NCI-H1436 (cell line): ENCODE measurements at places on chromosomes 7 and 10.

DNA sequence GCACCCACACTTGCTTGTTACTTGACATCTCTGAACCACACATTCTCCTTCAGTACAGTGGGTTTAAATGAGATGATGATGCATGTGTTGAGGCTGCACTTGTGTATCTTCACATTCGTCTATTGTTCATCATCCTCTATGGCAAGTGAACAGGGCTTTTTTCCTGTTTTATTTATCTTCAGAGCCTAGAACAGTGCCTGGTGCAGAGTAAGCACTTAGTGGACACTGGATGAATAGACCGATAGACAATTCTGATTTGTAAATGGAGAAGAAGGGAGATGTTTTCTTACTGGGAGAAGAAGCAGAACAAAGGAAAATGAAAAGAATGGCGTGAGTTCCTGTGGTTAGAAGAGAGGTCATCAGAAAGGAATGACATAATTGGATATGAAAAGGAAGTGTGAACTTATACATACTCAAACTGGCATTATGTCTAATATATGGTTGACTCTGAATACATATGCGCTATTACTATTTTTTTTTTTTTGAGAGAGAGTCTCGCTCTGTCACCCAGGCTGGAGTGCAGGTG, 99.7 kb downstream of the AVL9 start:
- DNase-seq, result no peak

- DNase-seq, result no peak
These were observed 182.6 kb upstream of the TMEM106B start for GRCh38 chr7:12028508-12028907.

DNA sequence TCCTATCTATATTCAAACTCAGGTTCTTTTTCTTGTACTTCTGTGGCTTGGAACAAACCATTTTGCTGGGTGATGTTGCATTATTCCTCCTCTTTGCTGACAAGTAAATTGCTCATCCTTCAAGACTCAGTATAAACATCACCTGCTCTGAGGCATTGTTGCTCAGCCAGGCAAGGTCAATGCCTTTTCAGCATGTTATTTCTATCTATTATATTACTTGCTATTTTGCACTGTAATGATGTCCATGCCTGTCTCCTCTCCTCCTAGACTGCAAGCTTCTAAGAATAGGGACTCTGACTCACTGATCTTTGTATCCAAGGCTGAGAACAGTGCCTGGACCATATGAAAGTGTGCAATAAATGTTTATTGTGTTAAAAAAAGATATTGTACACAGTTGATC, 293.8 kb downstream of the RNLS start:
- DNase-seq, result no peak

GRCh38 chr10:61110188-61110844, 166.3 kb upstream of the RHOBTB1 start:
- DNase-seq, result no peak

- DNase-seq, result no peak
These were observed 254.3 kb downstream of the ELFN1 start for GRCh38 chr7:1924258-1924817.

DNA sequence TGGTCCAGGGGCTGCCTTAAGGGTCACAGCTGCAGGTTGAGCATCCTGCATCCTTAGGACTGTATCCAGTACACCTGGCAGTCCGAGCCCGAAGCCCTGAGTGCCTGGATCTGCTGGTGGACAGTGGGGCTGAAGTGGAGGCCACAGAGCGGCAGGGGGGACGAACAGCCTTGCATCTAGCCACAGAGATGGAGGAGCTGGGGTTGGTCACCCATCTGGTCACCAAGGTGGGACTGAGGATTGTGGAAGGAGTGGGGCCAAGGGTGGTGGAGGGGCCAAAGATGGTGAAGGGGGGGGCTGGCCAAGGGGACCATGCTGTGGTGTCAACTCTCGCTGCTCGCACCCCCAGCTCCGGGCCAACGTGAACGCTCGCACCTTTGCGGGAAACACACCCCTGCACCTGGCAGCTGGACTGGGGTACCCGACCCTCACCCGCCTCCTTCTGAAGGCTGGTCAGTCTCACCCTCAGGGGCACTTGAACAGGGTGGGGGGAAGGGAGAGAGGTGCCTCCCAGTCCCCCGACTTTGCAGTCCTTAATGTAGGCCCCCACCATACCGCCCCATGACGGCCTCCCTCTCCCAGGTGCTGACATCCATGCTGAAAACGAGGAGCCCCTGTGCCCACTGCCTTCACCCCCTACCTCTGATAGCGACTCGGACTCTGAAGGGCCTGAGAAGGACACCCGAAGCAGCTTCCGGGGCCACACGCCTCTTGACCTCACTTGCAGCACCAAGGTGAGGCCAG, 5.3 kb downstream of the NFKB2 start:
- DNase-seq, result no peak

DNA sequence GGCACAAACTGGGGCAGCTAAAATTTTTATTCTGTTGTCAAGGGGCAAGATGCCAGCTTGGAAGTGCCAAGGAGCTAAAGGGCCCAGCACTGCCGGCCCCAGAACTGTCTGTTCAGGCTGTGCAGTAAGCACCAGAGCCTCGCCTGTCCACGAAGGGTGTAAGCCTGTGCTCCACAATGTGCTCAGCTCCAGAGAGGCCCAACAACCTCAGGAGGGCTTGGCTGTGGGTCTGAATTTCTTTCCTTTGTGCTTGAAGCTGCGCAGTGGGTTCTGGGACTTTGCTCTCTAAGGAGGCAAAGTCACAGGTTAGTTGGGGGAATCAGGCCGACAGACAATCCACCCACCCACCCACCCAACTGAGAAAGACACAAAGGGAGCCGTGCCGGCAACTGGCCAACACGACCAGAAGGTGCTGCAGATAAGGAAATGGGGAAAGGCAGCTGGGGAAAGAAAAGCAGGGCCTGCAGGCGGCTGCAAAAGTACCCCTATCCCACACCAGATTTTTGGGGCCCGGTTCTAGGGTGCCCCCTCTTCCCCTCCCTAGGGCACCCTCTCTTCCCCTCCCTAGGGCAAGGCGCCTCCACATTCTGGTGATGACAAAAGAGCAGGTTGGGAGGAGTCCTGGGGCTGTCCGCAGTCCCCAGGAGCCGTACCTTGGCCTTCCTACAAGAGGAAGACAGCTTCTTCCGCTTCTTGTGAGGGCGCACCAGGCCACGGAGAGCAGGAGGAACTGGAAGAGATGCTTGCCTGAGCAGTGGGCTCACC, 7.7 kb downstream of the DDX56 start:
- no peak for DNase-seq

GRCh38 chr10:42933448-42934340, 143.2 kb upstream of the RET start:
- DNase-seq, result no peak

DNA sequence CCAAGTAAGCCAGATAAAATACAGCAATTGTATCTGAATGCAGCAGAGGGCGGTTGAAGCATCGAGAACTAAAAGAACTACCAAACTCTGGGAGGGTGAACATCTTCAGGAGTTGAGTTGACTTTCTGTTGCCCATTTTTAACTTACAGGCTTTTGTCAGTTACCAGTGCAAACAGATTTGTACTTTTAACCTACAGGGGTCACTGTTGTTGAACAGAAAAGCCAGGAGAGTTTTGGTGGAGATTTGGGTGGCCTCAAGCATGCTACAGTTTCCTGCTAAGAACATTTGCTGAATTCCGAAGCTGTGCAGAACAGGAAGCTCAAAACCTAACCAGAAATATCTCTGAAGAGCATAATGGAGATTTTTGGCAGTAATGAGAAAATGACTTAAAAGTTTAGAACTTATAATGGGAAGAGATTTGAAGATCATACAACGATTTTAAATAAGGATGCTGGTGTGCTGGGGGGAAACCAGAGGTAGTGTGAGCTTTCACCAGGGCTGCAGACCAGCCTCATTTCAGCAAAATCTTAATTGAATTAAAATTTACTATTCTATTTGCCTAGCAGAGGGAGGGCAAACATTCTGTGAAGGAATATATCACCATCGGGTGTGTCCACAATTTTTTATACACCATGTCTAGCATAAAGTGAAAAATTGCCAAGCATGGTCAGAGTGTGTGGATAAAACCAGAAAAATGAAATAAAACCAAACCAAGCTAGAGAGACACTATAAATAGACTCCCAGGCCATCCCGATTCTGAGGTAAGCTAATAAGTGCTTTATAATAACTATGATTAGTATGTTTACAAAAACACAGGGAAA, 208.6 kb upstream of the CCDC6 start:
- peak; percentile 17 for DNase-seq

DNA sequence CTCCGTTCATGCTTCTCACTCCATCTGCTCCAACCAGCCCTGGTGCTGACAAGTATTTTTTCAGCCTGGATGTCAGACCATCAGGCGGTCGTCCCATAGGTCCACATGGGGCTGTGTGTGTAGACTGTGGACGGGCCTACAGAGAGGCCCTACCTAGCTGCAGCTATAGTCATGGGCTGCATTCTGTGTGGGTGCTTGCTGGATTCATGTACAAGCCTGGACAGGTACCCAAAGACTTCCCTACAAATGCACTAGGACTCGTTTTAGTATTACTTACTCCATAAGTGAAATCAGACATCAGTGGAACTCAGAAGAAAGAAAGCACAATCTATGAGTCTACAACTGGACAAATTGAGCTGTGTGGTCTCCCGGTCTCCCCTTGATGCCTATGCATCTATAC, 146.8 kb downstream of the PKD1L1 start:
- no peak for DNase-seq

DNA sequence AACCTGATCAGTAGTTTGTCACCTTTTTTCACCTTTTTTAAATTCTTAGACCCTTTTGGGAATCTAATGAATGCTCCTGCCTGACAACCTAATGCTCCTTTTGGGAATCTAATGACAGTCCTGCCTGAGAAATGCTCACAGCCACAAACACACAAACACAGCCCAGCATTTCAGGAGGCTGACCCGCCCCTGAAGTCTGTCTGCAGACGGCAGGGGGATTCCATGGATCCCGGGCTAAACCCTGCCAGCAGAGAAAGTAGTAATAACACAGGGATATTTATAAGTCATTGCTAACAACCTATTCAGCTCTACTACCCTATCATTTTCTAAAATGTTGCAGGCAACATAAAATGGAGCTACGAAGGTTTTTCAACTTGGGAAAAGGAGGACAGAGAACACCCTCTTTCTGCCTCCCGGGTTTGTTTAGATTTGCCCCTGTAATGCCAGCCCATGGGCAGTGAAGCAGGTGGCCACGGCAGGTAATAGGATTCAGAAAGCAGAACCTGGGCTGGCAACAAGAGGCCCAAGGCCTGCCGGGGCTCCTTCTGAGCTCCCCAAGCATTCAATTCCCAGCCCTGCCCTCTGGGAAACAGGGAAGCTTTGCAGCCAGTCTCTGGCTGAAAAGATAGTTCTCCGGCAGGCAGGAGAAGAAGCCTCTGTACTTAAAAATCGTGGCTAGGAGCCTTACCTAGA, 65.2 kb downstream of the CREB3L2 start:
- DNase-seq, result no peak

DNA sequence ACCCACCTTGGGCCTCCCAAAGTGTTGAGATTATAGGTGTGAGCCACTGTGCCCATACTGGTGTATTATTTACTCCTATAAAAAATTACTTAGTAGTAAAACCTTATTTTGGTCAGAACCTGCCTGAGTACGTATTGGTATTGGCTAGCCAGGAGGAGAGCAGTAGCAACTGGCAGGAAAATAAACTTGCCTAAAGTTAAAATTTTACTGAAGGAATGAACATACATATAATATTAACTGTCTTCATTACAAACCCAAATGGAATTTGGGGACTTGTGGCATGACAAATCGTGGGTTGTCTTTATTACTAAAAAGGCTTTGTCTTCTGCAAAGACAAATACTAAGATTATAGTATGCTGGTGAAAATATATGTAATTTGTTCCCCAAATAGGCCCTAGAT, 8.4 kb downstream of the RAB18 start:
- no peak for DNase-seq

DNA sequence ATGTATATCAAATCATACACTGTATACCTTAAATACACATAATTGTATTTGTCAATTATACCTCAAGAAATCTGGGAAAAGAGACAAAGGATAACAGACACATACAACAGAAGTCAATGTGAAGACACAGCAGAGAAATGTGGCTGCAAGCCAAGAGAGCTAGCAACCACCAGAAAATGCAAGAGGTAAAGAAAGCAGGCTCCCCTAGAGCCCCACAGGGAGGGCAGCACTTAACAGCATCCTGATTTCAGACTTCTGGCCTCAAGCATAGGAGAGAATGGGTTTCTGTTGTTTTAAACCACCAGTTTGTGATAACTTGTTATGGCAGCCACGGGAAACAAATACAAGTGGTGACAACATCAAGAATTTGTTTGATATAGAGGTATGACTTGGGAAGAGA, 1197.2 kb downstream of the SORCS1 start:
- DNase-seq, result no peak

GRCh38 chr7:107014387-107015023, 30.0 kb upstream of the PRKAR2B start:
- peak; percentile 37 for DNase-seq

DNA sequence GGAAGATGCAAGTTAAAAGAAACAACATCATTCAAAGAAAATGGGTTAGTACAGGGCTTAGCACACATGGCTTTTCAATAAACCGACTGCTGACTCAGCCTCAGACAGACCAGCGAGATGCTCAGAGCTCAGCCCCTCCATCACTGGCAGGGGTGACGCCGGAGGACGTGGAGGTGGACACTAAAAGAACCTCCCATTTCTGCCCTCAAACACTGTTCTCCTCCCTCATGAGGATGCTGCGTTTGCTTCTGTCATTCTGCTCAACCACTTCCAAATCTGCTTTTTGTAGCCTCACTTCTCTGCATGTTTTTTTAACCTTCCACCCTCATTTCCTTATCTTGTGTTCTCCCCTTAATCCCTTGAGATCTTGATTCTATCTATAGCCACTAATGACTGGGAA, 15.3 kb downstream of the DENND11 start:
- DNase-seq, result no peak

- DNase-seq, result peak; percentile 50
These were observed 120.1 kb downstream of the ELAPOR2 start for GRCh38 chr7:86939197-86939814.
